ENCODE measurements at places on chromosomes 12 and 14. TPM values are rescaled to one million over a fixed set of nuclear protein-coding genes. Genes with fewer than 3 reads are reported as not detected.

GRCh38 chr14:94408546-94409095, 20.2 kb upstream of the SERPINA1 start:
- H3K27ac ChIP-seq = no peak overlapping the region
- no peak overlapping the region for H3K4me3 ChIP-seq
- peaks cover 7% of the 10 kb centered on the region for H3K27me3 ChIP-seq
- H3K4me1 ChIP-seq = no peaks in the 10 kb centered on the region

DACT1 gene
- total RNA-seq = 4.3 TPM

DNA sequence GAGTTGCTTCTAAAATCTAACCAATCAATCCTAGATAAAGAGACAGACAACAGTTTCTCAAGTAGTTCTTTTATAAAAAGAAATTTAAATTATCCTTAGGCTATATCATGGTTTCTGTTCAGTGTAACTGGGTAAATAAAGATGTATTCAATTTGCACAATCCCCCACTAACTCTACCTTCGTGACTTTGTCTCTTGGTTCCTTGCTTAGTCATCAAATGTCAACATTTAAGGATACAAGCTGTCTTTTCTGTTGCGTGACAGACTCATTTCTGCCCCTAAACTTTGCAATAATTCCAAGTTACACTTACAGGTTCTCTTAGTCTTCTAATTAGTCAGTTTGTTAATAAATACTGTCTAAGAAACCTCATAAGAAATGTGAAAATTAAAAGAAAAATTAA, 50.6 kb downstream of the SCAF11 start:
- no peak overlapping the region for H3K27ac ChIP-seq
- H3K27me3 ChIP-seq = no peaks in the 10 kb centered on the region
- DNase-seq = no peak
- H3K36me3 ChIP-seq = peaks cover 48% of the 10 kb centered on the region
- no peak overlapping the region for H3K4me3 ChIP-seq

GRCh38 chr14:31024010-31024480, 1.4 kb upstream of the AP4S1 start:
- peak overlapping the region; percentile 19 for H3K27ac ChIP-seq
- H3K4me1 ChIP-seq = peaks cover 36% of the 10 kb centered on the region
- H3K27me3 ChIP-seq = no peaks in the 10 kb centered on the region
- H3K4me3 ChIP-seq = peak overlapping the region; percentile 17
- H3K36me3 ChIP-seq = peaks cover 2% of the 10 kb centered on the region
- DNase-seq = no peak

- H3K4me3 ChIP-seq = peak overlapping the region; percentile 97
- peaks cover 30% of the 10 kb centered on the region for H3K36me3 ChIP-seq
- no peaks in the 10 kb centered on the region for H3K27me3 ChIP-seq
- peak overlapping the region; percentile 88 for H3K27ac ChIP-seq
Measured at GRCh38 chr12:120539303-120539702, 5.1 kb downstream of the RNF10 start.

TMED8 gene
- total RNA-seq = 27.8 TPM

GRCh38 chr12:104142543-104142942, 4.5 kb upstream of the NFYB start:
- H3K27me3 ChIP-seq = no peaks in the 10 kb centered on the region
- peaks cover 2% of the 10 kb centered on the region for H3K4me1 ChIP-seq
- no peaks in the 10 kb centered on the region for H3K36me3 ChIP-seq
- no peak for DNase-seq
- H3K4me3 ChIP-seq = no peak overlapping the region

SRRM4 gene
- total RNA-seq = not detected

- peaks cover 2% of the 10 kb centered on the region for H3K4me1 ChIP-seq
- DNase-seq = no peak
- no peak overlapping the region for H3K27ac ChIP-seq
- no peak overlapping the region for H3K4me3 ChIP-seq
- no peaks in the 10 kb centered on the region for H3K36me3 ChIP-seq
Measured at GRCh38 chr14:61253064-61253738, 27.9 kb downstream of the TMEM30B start.

DNA sequence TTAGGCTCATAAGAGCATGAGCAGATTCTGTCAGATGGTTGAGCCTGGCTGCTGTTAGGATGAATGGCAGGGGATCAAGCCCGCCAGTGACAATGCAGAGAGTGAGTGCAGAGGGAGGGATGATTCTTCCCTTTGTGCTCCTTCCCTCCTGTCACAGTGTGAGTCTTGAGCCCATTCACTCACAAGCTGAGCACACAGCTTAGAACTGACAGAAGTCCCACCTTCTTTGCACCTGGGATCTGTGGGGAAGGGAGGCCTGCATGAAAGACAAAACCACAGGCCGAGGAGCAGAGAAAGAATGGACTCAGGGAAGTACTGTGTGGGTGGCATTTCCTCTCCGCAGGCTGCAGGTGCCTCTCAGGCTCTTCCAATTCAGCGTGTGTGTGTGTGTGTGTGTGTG, 160.6 kb downstream of the KCNA5 start:
- no peaks in the 10 kb centered on the region for H3K36me3 ChIP-seq
- peaks cover 13% of the 10 kb centered on the region for H3K27me3 ChIP-seq
- no peaks in the 10 kb centered on the region for H3K4me1 ChIP-seq
- DNase-seq = no peak

ARHGDIB gene
- total RNA-seq = 640 TPM

HRK gene
- not detected for total RNA-seq

DNA sequence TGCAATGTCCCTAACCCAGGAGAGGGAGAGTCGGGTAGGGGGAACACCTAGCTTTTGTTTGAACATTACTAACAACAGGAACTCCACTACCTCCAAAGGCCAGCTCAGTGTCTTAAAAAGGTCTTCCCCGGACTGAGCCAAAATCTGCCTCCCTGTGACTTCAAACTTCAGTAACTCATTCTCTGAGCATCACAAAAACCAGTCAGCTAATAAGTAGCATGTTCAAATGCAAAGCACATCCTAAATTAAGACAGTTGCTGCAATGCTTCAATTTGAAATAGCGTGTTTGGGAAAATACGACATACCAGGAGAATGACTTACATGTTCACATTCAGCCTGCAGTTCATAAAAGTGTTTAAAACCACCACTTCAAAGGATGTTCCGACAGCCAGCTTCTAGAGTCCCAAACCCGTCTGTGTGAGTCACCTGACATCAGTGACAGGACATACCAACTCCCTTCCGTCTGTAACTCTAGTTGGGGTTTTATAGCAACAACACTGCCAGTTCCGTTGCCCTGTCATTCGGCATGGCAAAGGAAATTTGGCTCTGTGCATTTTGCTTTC, 13.0 kb downstream of the ZFP36L1 start:
- no peaks in the 10 kb centered on the region for H3K36me3 ChIP-seq
- peaks cover 74% of the 10 kb centered on the region for H3K4me1 ChIP-seq
- DNase-seq = peak; percentile 74
- H3K27ac ChIP-seq = peak overlapping the region; percentile 80

DNA sequence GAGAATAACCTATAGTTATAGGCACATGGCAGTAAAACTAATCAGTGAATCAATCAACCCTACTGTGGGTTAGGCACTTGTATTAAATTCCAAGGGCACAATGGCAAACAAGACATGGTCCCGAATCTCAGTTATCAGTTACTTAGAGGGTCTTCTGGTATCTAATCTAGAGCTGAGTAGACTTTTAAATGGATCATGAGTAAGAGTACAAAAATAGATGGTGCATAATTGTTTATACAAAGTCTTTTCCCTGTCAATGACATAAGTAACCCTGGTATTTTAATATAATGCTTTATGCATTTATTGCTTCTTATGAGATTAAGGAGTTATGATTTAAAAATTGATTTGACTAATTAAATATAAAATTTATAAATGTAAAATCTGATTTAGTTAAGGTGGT, 23.0 kb upstream of the KCNJ8 start:
- H3K27ac ChIP-seq = no peak overlapping the region
- H3K4me3 ChIP-seq = no peak overlapping the region
- H3K27me3 ChIP-seq = no peaks in the 10 kb centered on the region
- no peak for DNase-seq
- H3K36me3 ChIP-seq = no peaks in the 10 kb centered on the region

DNA sequence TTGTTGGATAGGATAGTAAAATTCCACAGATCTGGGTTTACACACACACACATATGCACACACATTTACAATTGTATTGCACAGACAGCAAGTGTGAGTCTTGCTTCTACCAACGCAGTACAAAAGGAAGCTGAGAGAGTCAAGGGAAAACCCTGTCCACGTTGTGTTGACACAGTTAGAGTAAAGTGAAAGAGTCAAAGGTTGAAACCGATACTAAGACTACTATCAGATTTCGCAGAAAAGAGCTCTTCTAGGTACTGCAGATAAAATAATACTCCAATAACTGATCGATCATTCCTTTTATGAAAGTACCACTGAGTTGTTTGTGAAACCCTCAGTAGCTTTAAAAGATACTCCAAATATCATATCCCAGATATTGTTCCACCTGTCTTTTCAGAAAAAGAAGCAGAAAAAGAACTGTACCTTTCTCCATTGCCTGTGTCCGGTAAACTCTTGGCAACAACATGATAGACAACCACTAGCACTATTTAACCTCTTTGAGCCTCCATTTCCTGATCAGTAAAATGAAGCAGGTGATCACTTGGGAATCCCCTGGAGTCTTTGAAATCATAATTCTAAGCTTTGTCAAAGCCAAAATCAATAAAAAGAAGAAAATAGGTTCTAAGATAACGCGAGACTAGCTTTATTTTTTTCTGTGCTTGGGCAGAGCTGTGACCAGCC, 224.6 kb upstream of the FOXN3 start:
- peak overlapping the region; percentile 53 for H3K4me3 ChIP-seq
- peak overlapping the region; percentile 83 for H3K27ac ChIP-seq
- DNase-seq = peak; percentile 35
- H3K27me3 ChIP-seq = no peaks in the 10 kb centered on the region
- peaks cover 54% of the 10 kb centered on the region for H3K4me1 ChIP-seq
- H3K36me3 ChIP-seq = no peaks in the 10 kb centered on the region

GRCh38 chr12:104457746-104458693, 1.3 kb downstream of the CHST11 start:
- H3K27me3 ChIP-seq = no peaks in the 10 kb centered on the region
- peak; percentile 65 for DNase-seq
- H3K4me1 ChIP-seq = peaks cover 40% of the 10 kb centered on the region
- peaks cover 16% of the 10 kb centered on the region for H3K36me3 ChIP-seq
- H3K4me3 ChIP-seq = peak overlapping the region; percentile 99
- H3K27ac ChIP-seq = peak overlapping the region; percentile 97

DNA sequence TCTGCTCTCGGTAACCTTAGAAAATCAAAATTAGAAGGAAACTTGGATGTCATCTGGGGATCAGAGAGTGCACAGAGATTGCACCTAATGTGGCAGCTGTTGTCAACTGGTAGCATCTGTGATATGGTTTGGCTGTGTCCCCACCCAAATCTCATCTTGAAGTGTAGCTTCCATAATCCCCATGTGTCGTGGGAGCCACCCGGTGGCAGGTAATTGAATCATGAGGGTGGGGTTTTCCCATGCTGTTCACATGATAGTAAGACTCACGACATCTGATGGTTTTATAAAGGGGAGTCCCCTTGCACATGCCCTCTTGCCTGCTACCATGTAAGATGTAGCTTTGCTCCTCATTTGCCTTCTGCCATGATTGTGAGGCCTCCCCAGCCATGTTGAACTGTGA, 127.7 kb upstream of the SRRM4 start:
- no peaks in the 10 kb centered on the region for H3K36me3 ChIP-seq
- no peaks in the 10 kb centered on the region for H3K4me1 ChIP-seq
- DNase-seq = peak; percentile 19
- no peaks in the 10 kb centered on the region for H3K27me3 ChIP-seq
- no peak overlapping the region for H3K27ac ChIP-seq
- no peak overlapping the region for H3K4me3 ChIP-seq

GRCh38 chr12:120225200-120225558, 24.3 kb upstream of the RPLP0 start:
- DNase-seq = no peak
- H3K4me1 ChIP-seq = peaks cover 46% of the 10 kb centered on the region
- H3K27ac ChIP-seq = peak overlapping the region; percentile 82
- H3K4me3 ChIP-seq = no peak overlapping the region
- no peaks in the 10 kb centered on the region for H3K27me3 ChIP-seq
- peaks cover 7% of the 10 kb centered on the region for H3K36me3 ChIP-seq

- no peaks in the 10 kb centered on the region for H3K27me3 ChIP-seq
- no peak overlapping the region for H3K4me3 ChIP-seq
- no peak overlapping the region for H3K27ac ChIP-seq
- DNase-seq = no peak
- no peaks in the 10 kb centered on the region for H3K4me1 ChIP-seq
Measured at GRCh38 chr12:105539735-105540134, 209.2 kb downstream of the C12orf75 start.

ZNF664 gene
- total RNA-seq = 53.2 TPM

CDKN1B gene
- 52.8 TPM for total RNA-seq

CLEC4D gene
- not detected for total RNA-seq

DNA sequence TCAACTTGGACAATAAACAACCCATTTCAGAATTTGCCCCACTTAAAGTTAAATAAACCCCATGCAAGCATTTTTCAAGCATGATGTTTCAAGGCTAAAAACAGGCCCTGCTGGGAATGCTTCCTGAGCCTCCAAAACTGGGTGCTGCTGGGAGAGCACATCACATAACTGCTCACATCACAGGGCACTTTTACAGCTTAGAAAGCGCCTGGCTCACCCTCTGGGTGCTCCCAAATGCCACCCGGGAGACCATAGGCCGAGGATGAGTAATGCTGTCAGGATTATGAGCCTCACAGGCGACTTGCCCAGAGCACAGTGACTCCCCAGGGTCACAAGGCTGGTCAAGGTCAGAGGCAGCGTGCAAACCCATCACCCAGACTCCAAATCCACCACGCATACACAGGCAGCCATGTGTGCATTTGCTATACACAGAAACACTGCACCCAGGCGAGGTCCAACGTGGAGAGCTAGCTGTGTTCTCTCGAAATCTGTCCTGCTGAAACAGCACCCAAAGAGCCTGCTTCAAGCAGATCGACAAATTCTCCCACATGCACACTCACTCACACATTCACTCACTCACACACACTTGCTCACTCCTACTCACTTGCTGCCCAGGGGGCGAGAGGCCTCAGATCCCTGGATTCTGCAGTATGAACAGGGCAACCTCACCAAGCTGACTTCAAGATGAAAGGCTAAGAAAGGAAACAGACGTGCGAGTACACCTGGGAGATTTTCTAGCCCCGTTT, 58.7 kb downstream of the ITPK1 start:
- no peak overlapping the region for H3K27ac ChIP-seq
- DNase-seq = no peak
- no peaks in the 10 kb centered on the region for H3K27me3 ChIP-seq
- H3K36me3 ChIP-seq = no peaks in the 10 kb centered on the region
- H3K4me1 ChIP-seq = peaks cover 6% of the 10 kb centered on the region
- H3K4me3 ChIP-seq = no peak overlapping the region

CLEC1B gene
- total RNA-seq = not detected

DNA sequence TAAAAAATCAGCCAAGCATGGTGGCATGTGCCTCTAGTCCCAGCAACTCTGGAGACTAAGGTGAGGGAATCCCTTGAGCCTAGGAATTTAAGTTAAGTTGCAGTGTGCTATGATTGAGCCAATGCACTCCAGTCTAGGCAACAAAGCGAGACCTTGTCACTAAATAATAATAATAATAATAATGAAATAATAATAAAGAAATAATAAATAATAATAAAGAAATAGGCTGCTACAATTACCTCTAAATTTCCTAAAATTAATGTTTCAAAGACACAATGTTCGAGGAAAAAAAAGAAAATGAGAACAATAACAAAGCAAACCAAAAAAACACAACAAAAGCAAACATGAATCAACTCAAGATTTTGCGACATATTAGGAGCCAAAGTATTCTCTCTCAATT, 29.7 kb downstream of the RALGAPA1 start:
- H3K27me3 ChIP-seq = no peaks in the 10 kb centered on the region
- DNase-seq = no peak
- peaks cover 7% of the 10 kb centered on the region for H3K4me1 ChIP-seq
- no peak overlapping the region for H3K4me3 ChIP-seq

RPL41 gene
- total RNA-seq = 5,210 TPM

- H3K4me1 ChIP-seq = peaks cover 22% of the 10 kb centered on the region
- H3K27me3 ChIP-seq = no peaks in the 10 kb centered on the region
- no peak for DNase-seq
- H3K36me3 ChIP-seq = no peaks in the 10 kb centered on the region
- H3K4me3 ChIP-seq = no peak overlapping the region
- H3K27ac ChIP-seq = no peak overlapping the region
Measured at GRCh38 chr12:116539361-116539771, 19.8 kb upstream of the MAP1LC3B2 start.

Measured in activated CD4-positive, alpha-beta memory T cell treated with anti-CD3 and anti-CD28 coated beads for 36 hours (primary cell).